ENCODE measurements at places on chromosomes 2 and 18. TPM values are rescaled to one million over a fixed set of nuclear protein-coding genes. Genes with fewer than 3 reads are reported as not detected.

The COL4A4 gene
- not detected for total RNA-seq

GRCh38 chr2:61660511-61661388 lies 122.6 kb upstream of the XPO1 start:
- no peak for DNase-seq

The C1QL2 gene
- not detected for total RNA-seq

DNA sequence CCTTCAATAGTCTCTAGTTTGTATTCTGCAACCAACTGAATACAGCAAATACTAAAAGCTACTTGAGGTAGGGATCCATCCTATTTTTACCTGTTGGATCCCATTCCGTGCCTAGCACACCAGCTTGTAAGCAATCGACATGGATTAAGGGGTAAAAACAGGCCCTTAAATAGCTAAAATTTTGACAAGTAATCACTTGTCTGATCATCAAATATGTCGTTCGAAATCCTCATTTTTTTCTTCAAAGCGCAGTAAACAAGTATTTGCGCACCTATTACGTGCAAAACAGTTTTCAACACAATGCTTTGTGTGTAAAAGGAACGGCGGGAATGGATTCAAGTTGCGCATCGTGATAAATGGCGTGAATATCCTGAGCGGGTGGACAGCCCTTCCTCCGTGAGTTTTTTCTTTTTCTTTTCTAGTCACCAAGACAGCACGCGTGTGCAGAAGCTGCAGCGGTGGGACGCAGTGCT lies 1.4 kb upstream of the ACVR2A start:
- no peak for DNase-seq

DNA sequence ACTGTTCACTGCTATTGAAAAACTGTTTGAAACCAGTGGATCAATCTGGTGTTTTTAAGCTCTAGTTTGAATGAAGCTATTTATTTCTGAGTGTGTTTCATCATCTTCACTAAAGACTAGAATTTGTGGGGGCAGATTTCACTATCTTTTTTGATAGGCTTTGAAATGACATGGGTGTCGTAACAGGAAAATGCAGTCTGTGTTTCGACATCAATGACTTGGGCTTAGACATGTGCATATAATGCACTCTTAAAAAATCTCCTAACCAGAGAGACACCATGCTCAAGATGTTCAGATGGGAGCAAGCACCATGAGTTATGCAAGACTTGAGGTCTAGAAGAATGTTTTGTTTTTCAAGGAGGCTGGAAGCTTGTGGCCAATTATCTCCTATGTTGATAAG lies 221.6 kb downstream of the GPD2 start:
- no peak for DNase-seq

DNA sequence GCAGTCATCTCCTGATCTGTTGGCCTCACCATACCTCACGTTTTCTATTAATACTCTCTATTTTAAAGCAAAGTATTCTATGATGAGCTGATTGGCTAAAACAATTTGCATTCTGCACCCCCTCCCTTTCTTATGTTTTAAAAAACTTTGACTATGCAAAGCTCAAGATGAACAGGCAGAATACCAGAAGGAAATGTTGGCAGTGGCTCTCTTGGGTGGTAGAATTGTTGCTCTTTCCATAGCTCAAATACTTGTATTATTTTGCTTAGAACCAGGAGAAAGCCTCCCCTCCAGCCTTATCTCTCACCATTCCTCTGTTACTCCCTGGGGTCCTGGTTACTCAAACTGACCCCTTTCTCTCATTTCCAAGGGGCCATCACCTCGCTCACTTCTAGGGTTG lies 14.4 kb downstream of the GPR45 start:
- DNase-seq, result no peak

- no peak for DNase-seq
Observed at GRCh38 chr2:68809324-68810240, 61.6 kb downstream of the BMP10 start.

- DNase-seq, result no peak
Observed at GRCh38 chr2:186966015-186966414, 117.0 kb upstream of the ZSWIM2 start.

- no peak for DNase-seq
Observed at GRCh38 chr2:181367906-181368435, 89.2 kb upstream of the ITGA4 start.

The VAMP5 gene
- total RNA-seq, result 186 TPM

DNA sequence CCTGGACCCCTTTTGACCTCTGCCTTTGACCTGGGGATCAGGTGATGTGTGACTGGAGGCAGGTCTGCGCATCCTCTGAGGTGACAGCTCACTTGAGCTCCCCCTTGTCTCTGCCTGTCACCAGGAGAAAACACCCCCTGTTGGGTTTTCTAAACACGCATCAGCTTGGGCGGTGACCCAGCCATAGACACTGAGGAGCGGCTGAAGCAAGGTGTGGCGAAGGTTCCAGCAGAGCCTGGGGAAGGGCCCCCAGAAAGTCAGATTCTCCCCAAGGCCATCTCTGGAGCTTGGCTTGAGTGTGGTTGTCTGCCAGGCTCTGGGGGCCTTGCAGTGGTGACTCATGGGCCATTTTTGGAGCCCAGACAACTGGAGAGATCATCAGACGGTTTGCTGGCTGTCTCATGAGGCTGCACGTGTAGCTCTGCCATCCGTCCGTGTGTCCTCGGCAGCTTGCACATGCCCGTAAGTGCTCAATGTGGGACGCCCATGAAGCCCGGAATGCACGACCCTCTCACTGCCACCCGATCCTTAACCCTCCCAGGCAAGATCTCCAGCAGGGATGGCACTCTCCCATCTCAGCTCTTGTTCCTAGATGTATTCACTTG lies 29.4 kb downstream of the SIX3 start:
- DNase-seq, result no peak

DNA sequence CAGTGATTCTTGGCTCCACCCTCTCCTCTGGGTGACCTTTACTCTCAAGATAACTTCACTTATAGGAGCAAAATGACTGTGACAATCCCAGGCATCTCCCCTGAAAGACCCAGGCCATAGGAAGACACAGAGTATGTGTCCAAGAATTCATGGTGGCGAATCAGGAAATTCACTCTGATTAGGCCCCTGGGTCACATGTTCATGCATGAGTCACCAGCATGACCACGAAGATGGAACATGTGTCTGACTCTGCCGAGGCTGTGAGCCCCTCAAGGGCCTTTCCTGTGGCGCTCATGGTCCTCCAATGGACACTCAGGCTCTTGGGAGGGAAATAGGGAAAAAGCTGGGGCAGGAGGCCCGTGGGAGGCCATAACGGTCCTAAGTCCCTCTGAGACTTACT lies 74.0 kb upstream of the TEX51 start:
- DNase-seq, result no peak

DNA sequence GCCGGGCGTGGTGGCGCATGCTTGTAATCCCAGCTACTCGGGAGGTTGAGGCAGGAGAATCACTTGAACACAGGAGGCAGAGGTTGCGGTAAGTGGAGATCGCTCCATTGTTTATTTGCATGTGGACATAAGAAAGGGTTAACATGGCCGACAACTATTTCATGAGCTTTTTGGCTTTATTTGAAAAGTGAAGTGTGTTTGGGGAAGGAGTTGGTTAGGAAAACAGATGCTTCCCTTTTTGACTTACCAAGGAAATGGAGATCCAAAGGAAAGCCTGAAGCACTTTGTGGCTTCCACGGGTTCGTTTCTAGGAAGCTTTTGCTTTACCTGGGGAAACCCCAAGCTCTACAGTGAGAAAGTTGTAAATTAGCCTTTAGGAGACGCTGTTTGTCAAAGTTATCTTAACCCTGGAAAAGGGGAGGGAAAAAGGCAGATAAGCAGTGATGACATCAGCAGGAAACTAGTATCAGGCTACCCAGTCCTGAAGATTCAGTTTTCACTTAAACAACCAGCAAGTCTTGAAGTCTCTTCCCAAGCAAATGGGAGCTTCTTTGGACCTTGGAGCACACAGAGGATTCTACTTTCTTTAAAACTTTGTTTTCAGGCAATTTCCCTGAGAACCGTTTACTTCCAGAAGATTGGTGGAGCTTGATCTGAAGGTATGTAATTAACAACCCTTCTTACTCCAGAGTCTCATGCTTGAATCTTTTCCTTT lies at the start of gene CASP10:
CASP10 (plus strand) TSS at position 492 of the 715 bp plus-strand sequence. CDS start 2,637 bp downstream, outside the sequence.
- DNase-seq, result peak; percentile 95

The RAB6C gene
- not detected for total RNA-seq

GRCh38 chr18:42583283-42583731 lies 532.2 kb downstream of the RIT2 start:
- DNase-seq, result no peak

The MOGAT1 gene
- total RNA-seq, result not detected

DNA sequence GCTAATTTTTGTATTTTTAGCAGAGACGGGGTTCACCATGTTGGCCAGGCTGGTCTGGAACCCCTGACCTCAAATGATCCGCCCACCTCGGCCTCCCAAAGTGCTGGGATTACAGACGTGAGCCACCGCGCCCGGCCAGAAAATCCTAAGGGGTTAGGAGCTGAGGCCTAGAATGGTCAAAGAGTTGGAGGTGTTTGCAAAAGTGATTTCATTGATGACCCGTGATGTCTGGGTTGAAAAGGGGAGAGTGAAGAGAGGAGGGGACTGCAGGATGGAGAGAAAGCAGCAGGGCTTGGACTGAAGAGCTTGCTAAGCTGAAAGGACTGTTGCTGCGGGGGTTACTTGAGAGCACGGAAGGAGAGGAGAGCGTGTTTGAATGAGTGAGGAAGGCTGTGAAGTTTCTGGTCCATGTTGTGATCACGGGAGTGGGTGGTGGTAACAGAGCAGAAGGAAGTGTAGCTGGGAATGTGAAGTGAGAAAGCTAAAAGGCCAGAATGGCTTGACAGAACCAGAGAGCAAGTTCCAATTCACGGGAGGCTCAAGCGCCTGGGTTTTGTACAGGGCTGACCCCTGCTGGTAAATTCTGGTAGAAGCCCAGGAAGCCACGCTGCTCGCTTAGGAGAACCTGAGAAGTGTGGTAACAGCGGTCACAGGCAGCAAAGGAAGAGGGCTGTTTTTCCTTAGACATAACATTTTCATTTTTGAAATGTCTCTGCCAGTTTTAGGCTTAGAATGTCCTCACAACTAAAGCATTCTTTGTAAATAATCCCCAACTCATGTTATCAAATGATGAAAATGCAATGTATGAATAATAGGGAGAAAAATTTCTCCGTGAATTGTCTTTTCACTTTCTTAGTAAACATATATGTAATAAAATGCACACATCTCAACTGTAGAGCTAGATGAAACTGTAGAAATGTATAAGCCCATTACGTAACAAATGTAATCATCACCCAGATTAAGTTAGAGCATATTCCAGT lies 40.5 kb upstream of the ACTR2 start:
- DNase-seq, result peak; percentile 90

The CCDC68 gene
- total RNA-seq, result 2.9 TPM

The GPR148 gene
- total RNA-seq, result not detected

The NAT8 gene
- total RNA-seq, result not detected

DNA sequence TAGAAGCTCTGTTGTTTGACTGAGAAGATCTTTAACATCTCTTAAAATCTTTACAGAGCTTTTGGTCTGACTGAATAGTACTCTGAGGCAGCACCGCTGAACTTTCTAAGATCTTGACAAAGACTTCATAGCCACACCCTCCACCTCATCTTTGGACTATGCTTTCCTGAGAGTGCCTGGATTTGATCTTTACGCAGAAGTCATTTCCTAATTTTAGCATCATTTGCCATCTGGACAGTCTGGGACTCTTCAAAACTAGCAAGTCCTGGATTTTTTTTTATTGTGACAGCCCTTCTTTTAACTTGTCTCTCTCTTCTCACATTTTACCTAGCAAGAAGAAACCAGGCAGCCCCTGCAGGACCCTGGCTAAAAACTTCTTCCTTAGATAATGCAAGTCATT lies 188.8 kb downstream of the CTIF start:
- DNase-seq, result no peak

DNA sequence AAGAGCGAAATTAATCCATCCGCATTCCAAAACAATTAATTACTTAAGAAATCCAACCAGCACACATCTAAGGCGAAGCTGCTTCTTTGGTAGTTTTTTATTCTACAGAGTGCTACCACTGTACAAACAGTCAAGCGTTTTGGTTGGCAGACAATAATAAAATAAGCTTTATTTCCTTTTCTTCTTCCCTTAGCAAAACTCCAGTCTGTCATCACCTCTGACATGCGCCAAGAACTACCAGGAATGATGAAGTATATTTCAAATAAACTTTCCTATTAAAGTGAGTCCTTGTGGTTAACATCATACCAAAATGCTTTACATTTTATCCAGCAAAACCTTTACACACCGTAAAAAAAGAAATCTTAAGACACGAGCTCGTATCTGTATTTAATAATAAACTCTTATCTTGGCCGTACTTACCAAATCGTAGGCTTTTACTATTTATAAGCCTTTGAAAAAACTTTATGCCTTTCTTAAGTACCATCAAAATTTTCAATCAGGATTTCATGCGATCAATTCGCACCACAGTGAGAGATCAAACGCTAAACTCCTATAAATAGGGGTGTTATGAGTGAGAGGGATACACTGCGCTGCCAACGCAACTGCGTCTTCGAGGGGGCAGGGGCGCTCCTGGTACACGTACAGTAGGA lies 1.3 kb downstream of the ATL2 start:
- peak; percentile 87 for DNase-seq

The PROKR1 gene
- not detected for total RNA-seq

DNA sequence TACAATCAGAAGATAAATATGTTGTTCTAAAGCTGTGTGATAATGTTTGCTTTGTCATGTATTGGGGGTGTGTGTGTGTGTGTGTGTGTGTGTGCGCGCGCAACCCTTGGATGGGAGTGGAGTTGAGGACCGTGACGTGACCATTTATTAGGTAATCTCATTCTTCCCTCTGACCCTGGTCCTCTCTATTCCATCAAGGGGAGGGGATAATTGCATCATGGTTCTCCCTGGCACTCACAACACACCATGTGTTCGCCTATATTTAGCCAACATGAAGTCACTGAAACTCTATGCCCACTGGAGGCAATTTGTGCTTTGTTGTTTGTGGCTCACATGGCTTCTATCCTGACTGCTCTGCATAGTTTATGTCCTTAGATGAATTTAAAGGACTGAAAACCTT lies 79.8 kb upstream of the LRPPRC start:
- DNase-seq, result no peak

The SCN9A gene
- 1.8 TPM for total RNA-seq

The IL1R1 gene
- total RNA-seq, result 5.5 TPM

The CCDC74B gene
- total RNA-seq, result 1.6 TPM

The SLC9A4 gene
- 0.07 TPM for total RNA-seq

DNA sequence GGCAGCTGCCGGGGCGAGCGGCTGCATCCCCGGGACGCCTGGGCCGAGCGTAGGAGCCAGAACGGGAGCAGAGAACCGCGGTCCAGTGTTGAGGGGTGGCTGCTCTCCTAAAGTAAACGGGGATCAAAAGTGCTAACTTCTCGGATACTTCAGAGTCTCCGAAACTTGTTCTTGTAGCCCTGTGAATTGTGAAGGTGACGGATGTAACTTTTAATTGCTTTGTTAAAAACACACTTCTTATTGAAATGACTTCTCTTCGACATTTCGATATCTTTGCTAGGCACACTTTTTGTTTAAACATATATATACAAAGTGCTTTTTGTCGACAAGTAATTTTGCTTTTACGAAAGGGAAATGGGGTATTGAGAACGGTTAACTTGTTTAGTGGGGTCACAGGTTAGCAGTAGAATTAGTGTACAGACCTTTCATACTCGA lies 540 bp downstream of the ATP9B start:
- DNase-seq, result peak; percentile 52

GRCh38 chr2:54569745-54570301 lies 113.7 kb downstream of the SPTBN1 start:
- no peak for DNase-seq

The DAPL1 gene
- total RNA-seq, result not detected

GRCh38 chr2:175807031-175807873 lies 194.8 kb downstream of the LNPK start:
- DNase-seq, result no peak

The CCDC195 gene
- total RNA-seq, result not detected

The SAP130 gene
- 34.3 TPM for total RNA-seq
